Activated CD8-positive, alpha-beta T cell treated with anti-CD3 and anti-CD28 coated beads for 36 hours (primary cell): ENCODE measurements at places on chromosomes 13 and 19.

DNA sequence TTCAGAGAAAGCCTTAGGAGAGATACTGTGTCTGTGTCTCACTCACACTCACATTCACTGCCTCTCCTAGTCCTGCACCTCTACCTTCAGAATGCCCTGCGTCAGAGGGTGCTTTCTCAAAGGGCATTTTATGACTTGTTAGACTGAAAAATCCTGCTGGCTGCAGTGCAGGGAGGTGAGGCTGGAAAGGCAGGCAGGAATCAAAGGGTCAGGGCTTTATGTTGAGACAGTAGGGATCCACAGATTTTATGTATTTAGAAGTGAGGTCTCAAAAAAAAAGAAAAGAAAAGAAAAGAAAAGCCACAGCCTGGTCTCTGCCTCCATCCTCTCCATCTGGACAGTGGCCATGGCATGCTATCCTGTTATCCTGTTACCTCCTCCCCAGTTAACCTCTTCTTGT, 936.0 kb upstream of the SLC10A2 start:
- DNase-seq: no peak

DNA sequence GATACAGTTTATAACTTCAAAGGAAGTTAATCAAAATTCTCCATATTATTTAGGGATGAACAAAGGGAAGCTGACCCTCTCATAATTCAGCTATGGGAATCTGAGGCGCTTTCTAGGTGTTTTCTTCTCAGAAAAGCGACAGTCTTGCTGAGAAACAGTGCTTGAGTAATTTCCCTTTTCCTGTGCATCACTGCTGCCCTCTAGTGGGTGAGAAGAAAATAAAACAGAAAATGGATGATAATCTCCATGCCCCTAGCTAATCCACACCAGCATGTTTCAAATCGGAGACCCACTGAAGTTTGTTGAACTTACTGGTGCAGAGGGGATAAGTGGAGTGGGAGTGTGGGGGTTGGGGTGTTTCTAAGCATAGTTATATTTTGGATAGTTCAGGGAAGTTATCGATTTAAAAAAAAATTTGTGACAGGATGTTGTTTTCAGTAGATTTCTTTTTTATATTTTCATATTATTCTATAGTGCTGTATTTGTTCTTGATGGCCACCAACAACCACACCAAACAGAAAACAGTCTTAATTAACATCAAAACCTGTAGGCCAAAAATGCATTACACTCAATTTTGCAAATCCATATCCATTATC, 21.4 kb downstream of the LCP1 start:
- DNase-seq: no peak

GRCh38 chr19:55406826-55407549, 600 bp downstream of the UBE2S start:
- DNase-seq: peak; percentile 33

- DNase-seq: no peak
These were observed 7.8 kb upstream of the OLFM4 start for GRCh38 chr13:53020764-53021335.

DNA sequence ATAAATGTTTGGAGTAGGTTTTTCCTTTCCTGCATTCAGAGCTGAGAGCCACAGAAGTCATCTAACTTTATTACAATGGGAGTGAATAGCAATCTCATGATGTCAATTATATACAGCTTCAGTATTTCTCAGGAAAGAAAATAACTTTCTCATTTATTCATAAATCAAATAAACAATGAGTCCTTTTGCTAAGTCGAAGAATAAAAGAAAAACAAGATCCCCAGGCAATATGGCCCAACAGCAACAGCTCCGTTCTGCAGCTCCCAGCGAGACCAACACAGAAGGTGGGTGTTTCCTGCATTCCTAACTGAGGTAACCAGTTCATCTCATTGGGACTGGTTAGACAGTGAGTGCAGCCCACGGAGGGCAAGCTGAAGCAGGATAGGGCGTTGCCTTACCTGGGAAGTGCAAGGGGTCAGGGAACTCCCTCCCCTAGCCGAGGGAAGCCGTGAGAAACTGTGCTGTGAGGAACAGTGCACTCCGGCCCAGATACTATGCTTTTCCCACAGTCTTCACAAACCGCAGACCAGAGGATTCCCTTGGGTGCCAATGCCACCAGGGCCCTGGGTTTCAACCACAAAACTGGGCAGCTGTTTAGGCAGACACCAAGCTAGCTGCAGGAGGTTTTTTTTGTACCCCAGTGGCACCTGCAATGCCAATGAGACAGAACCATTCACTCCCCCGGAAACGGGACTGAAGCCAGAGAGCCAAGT, 128.2 kb downstream of the SLITRK1 start:
- no peak for DNase-seq

GRCh38 chr13:110519506-110519905, 42.0 kb downstream of the RAB20 start:
- no peak for DNase-seq

- DNase-seq: no peak
These were observed 2232.7 kb downstream of the PCDH9 start for GRCh38 chr13:64997438-64997837.
